Activated T-helper 1 cell treated with anti-CD3 and anti-CD28 coated beads, Interleukin-2, amount 50 U/mL, for 16 hours (primary cell): ENCODE measurements at places on chromosomes 2 and 18.

GRCh38 chr2:65754219-65754618 lies 321.8 kb upstream of the SPRED2 start:
- DNase-seq, result no peak

DNA sequence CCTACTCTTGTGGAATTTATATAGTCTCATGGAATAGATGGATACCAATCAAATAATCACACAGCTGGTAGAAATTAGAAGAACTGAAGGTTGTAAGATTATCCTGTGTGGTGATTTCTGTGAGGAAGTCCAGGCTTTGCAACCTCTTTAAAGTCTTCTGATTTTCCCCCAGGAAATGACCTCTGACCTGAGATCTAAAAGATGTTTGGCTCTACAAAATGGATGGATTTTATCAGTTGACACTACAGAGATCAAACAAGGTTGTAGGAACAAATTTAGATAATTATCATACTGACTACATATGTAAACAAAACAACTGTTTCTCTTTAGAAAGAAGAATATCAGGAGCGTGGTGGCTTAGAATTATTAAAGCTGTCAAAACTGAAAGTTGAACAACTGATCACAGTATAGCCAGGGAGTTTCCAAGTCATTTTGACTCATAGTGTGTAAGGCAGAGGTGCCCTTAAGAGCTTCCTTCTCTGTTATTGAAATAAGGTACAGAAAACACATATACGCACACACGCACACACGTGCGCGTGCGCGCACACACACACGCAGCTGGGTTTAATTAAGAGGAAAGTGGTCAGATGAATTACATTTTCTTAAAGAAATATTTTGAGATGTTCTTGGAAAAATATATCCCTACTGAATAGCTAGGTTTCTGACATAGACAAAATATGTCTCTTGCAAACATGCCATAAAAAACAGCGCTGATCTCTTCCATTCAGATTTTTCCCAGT lies 35.5 kb upstream of the PELI1 start:
- no peak for DNase-seq

DNA sequence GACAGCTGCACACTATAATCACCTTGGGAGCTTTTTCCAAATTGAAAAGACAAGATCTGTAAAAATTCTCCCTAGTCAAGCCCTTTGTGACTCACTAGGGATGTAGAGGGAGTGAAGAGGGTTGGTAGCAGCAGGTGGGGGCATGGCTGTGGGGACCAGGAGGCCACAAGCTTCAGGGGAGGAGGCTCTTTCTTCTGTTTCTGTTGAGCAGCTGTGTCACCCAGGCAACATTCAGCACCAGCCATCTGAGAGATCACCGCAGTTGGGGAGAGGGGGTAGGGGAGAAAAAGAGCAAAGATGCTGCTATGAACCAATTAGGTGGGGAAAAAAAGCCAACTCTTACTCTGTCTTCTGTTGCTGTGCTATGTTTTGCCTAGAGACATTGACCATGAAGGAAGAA lies 352.3 kb upstream of the MEIS1 start:
- DNase-seq, result no peak

DNA sequence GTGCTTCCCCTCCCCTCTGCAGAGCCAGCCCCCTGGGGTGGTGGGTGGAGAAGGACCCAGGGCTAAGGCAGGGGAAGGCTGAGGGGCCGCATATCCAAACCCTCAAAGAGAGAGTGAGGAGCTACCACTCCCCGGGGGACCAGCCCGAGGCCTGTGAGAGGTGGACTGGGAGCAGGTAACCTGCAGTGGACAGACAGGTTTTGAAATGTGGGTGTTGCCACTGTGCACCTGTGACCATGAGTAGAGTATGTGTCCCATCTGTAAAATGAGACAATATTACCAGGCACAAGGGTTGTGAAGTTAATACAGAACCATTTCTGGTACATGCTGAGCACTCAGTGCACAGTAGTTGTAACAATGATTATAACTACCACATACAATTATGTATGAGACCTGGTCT lies 51.2 kb upstream of the POMC start:
- DNase-seq, result no peak

GRCh38 chr2:239548965-239549595 lies 148.3 kb upstream of the HDAC4 start:
- no peak for DNase-seq

DNA sequence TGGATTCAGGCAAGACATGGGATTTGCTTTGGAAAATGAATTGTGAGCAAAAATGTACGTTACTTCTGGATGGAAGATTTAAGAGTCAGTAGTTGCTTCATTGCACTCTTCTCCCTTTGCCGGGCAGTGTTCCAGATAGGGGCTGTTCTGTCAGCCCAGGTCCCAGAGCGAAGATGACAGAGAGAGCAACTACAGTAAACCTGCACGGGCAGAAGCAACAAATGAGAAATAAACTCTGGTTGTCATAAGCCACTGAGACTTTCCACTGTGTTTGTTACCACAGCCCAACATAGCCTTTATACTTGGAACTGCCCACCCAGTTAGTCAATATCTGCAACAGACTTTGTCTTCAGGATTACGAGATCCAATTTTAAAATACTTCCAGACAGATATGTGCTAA lies 83.3 kb downstream of the CACNB4 start:
- DNase-seq, result no peak

GRCh38 chr2:63035660-63036059 lies 15.0 kb upstream of the OTX1 start:
- DNase-seq, result no peak

GRCh38 chr18:41922841-41923240 lies 32.2 kb upstream of the PIK3C3 start:
- DNase-seq, result no peak

- DNase-seq, result no peak
These were observed 231.5 kb downstream of the PRKCE start for GRCh38 chr2:45882707-45883602.

DNA sequence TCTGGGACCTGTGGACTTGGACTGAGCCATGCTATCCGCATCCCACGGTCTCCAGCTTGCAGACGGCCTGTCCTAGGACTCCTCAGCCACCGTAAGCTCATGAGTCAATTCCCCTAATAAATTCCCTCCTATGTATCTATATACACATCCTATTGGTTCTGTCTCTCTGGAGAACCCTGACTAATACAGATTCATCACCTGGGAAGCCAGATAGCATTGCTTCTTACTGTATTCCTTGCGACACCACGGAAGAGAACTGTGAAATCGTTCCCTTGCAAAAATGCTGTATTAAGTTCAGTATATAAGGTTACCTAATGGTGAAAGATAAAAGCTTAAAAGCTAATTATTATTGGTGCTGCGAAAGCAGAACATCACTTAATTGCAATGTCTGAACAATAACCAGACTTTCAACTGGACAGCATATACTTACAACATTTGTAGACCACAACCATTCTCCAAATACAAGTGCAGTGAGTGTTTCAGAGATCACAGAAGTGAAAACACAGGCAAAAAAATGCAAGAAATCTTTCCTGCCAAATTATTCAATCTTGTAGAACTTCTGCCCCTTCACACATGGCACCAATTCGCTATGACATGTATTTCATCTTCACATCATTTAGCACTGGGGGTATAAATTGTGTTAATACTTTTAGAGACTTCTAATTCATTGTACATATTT lies 352.9 kb downstream of the TXNL1 start:
- no peak for DNase-seq

DNA sequence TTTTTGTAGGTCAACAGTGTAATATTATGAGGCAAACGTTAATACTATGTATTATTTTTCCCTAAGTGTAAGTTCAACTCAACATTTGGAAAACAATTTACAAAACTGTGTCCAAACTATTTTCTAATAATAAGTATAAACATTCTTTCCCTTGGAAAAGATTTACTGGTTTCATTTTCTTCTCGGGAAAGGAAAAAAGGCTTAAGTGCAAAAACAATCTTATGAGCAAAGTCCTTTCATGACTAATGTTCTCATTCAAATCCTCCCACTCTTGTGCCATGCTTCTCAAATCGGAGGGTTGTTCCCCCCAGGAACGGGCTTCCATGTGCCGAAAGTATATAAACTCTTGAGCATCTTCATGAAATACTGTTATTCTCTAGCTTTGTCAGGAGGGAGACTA lies 19.8 kb upstream of the L3MBTL4 start:
- DNase-seq, result no peak

DNA sequence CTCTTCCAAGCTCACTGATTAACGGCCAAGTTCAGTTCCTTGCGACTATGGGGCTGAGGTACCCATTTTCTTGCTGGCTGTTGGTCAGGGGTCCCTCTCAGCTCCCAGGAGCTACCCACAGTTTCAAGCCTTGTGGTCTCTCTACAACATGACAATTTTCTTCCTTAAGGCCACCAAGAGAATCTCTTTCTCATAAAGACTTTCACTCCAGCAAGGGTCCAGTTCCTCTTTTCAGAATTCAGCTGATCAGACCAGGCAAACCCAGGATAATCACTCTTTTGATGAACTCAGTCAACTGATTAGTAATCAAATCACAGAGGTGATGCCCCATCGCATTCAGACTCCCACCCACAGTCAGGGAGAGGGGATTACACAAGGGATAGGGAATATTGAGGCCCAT lies 129.7 kb downstream of the IRS1 start:
- no peak for DNase-seq

DNA sequence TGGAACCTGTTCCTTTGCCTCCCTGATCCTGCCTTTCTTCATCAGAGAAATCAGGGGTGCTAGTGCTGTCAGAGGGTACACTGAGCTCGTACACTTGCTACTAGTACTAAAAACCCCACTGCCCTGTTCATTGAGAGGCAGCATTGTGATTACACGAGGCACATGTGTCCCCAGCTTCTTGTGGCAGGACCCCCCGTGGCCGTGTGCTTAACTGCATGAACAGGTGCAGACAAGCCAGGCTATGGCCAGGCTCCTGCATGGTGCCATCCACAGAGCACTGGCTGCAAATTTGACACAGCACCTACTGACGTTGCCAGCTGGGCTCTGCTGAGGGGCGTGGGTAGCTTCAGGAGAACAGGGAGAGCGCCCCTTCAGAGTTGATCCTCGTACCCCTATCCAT lies 248.4 kb downstream of the GLI2 start:
- no peak for DNase-seq

DNA sequence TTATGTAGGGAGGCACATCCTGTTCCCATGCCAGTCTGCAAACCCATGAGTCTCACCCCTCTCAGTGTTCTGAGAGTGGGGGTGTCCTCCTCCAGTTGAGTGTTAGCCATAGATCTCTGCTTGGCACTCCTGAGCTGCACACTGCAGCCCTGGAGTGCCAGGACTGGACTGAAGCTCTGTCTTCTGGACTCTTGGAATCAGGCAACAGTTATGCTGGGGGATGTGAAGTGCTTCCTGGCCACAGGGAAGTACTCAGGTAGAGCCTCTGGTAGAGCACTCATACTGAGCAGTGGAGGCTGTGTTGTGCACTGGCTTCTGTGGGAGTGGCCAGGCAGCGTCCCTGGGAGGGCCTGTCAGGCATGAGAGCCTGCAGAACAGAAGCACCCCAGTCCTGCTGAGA lies 43.0 kb downstream of the SERPINB7 start:
- DNase-seq, result no peak

DNA sequence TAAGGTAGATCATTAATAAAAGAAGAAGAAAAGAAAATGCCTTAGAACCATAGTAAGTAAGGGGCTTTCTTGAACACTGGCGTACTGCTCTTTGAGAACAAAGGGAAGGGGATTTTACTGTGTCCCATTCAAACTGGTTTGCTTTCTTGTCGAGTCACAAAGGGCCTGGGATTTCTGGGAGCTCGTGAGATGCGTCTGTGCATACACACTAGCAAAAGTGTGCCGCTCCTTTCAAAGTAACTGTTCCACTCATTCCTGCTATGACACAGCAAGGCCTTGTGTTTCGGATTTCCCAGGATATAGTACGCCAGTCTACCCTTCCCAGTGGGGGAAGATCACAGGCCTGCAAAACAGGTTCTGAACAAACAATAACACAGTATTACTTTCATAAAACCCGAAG lies 93.0 kb downstream of the KCTD18 start:
- DNase-seq, result no peak

GRCh38 chr2:55087501-55087900 lies 37.2 kb upstream of the RTN4 start:
- no peak for DNase-seq

DNA sequence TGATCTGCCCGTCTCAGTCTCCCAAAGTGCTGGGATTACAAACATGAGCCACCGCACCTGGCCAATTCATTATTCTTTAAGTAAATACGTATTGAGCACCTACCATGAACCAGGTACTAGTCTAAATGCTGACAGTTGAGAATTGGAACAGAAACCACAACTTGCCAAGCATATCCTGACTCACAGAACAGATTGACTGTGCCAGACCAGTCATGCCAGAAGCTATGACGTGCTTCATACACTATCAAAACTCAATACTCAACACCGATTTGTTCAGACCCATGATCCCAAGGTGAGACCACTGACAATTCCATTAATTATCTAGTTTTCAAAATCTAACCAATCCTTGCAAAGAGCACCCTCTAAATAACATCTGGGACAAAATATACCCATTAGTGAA lies 148.6 kb downstream of the B3GNT2 start:
- DNase-seq, result no peak

GRCh38 chr2:237558961-237559641 lies 7.3 kb upstream of the PRLH start:
- no peak for DNase-seq

DNA sequence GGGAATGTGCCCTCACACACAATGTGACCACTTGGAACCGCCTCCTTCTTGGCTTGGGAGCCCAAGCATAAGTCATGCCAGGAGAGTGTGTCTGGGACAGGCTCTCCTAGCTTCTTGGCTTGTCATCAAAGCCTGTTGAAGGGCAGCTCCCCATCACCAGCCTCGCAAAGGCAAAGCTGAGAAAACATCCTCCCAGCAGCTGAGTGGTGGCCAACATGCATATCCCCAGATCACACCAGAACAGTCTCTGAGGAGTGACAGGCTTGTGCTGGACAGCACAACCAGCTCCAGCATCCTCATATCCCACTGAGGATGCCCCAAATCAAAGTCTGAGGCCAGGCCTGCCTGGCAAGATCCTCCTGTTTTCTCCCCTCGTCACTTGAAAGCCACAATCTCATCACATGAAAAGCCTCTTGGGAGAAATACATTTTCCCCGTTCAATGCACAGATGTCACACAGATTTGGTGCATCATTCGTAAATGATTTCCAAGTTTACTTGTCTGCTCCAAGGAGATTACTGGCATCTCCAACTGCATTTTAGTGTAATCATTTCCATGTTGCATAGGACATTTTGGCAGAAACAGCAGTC lies 269.3 kb downstream of the TTC32 start:
- no peak for DNase-seq

DNA sequence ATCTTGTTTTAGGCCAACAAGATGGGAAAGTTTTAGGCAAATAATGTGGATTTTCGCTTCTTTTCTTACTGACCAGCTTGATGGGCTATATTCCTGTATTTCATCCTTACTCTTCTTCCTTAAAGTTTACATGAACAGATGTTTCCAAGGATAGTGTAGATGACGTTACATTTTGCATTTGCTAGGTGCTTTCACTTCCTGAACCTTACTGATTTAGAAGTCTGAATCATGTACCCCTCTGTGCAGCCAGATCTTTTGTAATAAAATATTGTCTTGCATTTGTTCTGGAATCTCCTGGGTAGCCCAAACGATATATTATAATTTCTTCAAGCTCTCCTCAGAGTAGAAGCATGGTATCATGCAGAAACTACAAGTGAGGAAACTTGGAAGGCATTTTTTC lies 93.4 kb downstream of the CALCRL start:
- no peak for DNase-seq
